ENCODE measurements at places on chromosomes 5 and 9.

DNA sequence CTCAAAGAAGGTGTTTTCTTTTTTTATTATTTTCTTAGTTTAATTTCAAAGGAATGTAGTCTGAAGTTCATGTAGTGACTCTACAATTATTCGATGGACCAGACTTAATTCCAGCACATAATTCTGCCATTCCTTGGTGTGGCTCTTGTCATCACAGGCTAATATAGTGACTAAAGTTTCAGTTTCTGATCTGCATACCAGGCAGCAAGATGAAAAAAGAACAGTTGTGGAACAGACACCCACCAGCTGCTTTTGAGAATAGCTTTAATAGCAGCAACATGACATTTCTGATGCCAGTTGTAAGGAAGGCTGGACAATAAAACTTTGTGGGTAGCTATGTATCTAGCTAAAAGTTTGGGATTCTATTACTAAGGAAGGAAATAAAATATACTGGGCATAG is 676.3 kb upstream of the GRAMD2B start:
- DNase-seq, result no peak

DNA sequence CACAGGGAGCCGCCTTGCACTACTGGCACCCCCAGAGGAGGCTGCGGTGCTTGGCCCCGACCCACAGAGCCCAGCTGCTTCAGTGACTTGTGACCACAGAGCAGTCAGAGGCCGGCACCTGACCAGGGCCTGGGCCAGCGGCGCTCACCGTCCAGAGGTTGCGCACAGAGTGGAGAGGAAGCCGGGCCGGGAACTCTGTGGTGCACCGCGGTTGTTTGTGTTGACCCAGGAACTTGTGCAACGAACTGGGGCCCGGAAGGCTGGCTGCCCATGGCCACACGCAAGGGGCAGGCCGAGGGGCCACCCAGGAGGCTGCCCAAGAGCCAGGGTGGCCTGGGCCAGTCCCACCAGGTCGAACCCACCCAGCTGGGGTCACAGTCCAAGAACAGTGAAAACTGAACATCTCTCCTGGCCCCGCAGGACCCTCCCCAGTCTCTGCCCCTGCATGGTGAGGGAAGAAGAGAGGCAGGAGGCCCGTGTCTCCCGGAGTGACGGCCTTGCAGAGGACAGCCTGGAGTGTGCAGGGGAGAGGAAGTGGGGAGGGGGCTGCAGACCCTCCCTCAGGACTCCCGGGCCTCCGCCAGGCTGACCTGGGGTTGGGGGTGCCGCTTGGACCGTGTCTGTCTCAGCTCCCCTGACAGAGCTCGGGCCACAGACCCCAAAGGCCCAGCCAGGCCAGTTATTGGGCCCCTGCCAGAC is 42.8 kb upstream of the EGFL7 start:
- no peak for DNase-seq

- DNase-seq, result no peak
Observed at GRCh38 chr5:54844266-54844665, 141.1 kb downstream of the ESM1 start.

- no peak for DNase-seq
Observed at GRCh38 chr5:113293975-113294310, 140.8 kb downstream of the TSSK1B start.

DNA sequence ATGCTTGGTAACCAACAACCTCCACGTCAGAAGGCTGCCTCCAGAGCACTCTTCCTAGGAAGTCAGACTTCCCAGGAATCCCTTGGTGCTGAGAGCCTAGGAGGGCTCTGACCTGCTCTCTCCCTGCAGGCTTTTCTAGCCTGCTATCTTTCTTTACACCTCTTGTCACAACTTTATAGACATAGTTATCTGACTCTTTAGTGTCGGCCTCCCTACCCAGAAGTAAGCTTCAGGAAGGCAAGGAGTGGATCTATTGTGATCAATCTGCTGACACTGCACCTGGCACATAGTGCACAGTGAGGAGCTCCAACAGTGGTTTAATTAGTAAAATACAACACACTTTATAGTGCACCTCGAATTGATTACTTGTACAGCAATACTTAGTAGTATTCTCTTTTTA is 2.3 kb downstream of the AFAP1L1 start:
- no peak for DNase-seq

DNA sequence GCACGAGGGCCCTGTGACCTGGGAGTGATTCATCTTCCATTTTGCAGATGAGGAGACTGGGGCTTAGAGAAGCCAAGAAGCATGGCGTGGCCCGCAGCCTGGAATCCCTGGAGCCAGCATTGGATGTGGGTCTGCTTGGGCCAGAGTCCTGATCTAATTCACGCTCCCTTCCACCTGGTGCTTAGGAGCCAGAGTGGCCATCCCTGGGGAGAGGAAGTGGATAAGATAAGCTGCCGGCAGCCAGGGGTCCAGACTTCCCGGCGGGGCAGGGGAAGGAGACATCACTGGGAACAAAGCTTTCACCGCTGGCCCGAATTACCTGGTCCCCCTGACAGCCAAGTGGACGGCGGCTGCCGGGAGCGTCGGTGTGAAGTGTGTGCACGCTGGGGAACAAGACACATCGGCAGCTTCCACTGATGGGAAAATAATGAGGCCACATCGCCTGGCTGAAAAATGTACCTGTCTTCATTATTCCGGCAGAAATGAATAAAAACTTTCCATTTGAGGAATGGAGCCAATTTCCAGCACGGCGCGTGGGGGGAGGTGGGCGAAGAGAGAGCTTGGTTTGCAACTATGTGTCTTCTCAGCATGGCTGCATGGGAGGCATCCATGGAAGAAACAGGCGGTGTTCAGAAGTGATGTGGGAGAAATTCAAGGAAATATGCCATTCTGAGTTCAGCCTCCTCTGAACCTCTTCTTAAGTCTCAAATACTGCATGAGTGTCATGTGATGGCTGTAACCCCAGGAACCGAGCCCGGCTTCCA is 78.5 kb downstream of the OLFM1 start:
- DNase-seq, result no peak

- no peak for DNase-seq
Observed at GRCh38 chr9:134942011-134942787, 24.5 kb upstream of the FCN1 start.

DNA sequence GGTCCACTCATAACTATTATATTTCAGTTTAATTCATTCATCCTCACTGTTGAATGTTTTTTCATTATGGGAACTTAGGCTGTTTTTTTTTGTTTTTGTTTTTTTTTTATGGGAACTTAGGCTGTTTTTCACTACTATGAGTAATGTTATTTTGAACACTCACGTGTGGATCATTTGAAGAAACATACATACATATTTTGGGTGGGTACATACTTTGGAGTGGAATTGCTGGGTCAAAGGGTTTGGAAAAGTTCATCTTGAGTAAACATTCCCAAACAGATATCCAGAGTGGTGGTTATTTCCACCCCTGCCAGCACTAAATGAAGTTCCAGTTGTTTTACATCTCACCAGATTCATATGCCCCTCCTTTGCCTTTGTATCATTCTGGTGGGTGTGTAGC is 584.4 kb downstream of the PSAT1 start:
- no peak for DNase-seq

DNA sequence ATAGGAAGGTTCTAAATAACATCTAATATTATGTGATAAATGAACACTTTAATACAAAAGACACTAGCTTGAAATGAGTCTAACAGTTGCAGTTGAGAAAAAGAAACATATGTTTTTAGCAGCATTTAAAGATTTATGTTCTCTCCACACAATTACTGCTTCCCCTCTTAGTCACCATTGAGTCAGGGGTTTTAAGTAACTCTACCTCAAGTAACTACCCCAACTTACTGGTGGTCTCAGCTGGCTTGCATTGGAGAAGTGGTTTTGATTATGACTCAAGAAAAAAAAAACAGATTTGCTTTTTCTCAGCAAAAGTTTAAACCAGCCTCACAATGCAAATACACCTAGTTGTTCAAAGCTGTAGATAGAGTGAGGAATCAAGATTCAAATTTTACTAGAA is 1216.5 kb upstream of the CDH9 start:
- no peak for DNase-seq
